ENCODE measurements at places on chromosomes 4 and X. TPM values are rescaled to one million over a fixed set of nuclear protein-coding genes. Genes with fewer than 3 reads are reported as not detected.

- no peak for DNase-seq
- no peaks in the 10 kb centered on the region for H3K36me3 ChIP-seq
- no peak overlapping the region for H3K4me3 ChIP-seq
- no peak overlapping the region for H3K27ac ChIP-seq
- no peaks in the 10 kb centered on the region for H3K27me3 ChIP-seq
Measured at GRCh38 chr4:66949419-66949818, 595.9 kb downstream of the CENPC start.

F11 gene
- 2.2 TPM for total RNA-seq

OTC gene
- 0.30 TPM for total RNA-seq

BTK gene
- 4.1 TPM for total RNA-seq

- H3K27ac ChIP-seq: no peak overlapping the region
- H3K4me1 ChIP-seq: no peaks in the 10 kb centered on the region
- no peaks in the 10 kb centered on the region for H3K36me3 ChIP-seq
- DNase-seq: no peak
- H3K4me3 ChIP-seq: no peak overlapping the region
- no peaks in the 10 kb centered on the region for H3K27me3 ChIP-seq
Measured at GRCh38 chr4:85457752-85458467, 17.0 kb upstream of the ARHGAP24 start.

- H3K36me3 ChIP-seq: no peaks in the 10 kb centered on the region
- no peaks in the 10 kb centered on the region for H3K27me3 ChIP-seq
- no peak for DNase-seq
- H3K4me3 ChIP-seq: no peak overlapping the region
Measured at GRCh38 chr4:182764642-182765041, 152.5 kb downstream of the DCTD start.

MAP9 gene
- 22.8 TPM for total RNA-seq

GASK1B gene
- 44.4 TPM for total RNA-seq

DCAF8L2 gene
- not detected for total RNA-seq

NPFFR2 gene
- total RNA-seq: 1.3 TPM

GRCh38 chrX:135000516-135000915, 9.7 kb downstream of the SMIM10 start:
- H3K36me3 ChIP-seq: no peaks in the 10 kb centered on the region
- H3K27me3 ChIP-seq: peaks cover 10% of the 10 kb centered on the region
- no peak for DNase-seq
- no peaks in the 10 kb centered on the region for H3K4me1 ChIP-seq
- H3K4me3 ChIP-seq: no peak overlapping the region

DNA sequence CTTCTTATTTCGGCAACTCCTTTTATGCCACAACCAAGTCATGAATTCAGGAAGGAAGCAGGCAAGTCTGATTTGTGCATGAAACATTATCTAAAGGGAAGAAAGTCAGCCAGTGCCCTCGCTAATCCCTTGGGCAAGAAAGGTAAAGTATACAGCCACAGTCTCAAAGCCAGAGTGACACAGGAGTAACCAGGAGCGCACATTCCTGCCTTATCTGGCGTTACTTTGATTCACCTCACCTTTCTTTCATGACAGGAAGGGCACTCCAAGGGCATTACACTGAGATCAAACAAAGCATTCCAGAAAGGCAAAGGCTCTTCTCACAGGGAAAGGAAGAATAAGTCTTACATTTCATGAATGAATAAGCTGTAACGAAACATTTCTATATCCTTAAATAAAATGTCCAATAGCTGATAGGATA, 38.8 kb downstream of the FAT1 start:
- no peaks in the 10 kb centered on the region for H3K36me3 ChIP-seq
- H3K4me3 ChIP-seq: no peak overlapping the region
- H3K27ac ChIP-seq: no peak overlapping the region

IL13RA2 gene
- total RNA-seq: 0.72 TPM

- no peak overlapping the region for H3K4me3 ChIP-seq
- no peaks in the 10 kb centered on the region for H3K4me1 ChIP-seq
- H3K27ac ChIP-seq: no peak overlapping the region
- H3K36me3 ChIP-seq: no peaks in the 10 kb centered on the region
Measured at GRCh38 chr4:33493231-33493630, 2751.1 kb downstream of the ARAP2 start.

MAGED4 gene
- 39.7 TPM for total RNA-seq

DNA sequence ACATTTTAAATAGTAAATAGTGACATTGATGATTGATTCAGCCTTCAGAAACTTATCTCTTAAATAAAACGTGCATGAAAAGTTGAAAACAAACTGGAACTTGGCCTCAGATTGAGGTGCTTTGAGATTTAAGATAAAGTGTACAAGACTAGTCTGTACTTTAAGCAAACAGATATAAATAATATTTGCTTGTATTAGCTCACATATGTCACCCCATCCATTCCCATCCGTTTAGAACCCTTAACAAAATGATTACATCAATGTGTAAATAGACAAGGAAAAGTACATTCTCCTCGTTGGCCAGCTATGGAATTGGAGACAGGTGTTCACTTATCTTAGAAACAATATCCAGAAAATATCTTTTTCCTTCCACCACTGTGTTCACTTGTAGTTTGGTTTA, 130.8 kb downstream of the BANK1 start:
- H3K27me3 ChIP-seq: no peaks in the 10 kb centered on the region
- H3K4me1 ChIP-seq: no peaks in the 10 kb centered on the region
- DNase-seq: no peak
- H3K36me3 ChIP-seq: no peaks in the 10 kb centered on the region
- no peak overlapping the region for H3K27ac ChIP-seq
- no peak overlapping the region for H3K4me3 ChIP-seq

DNA sequence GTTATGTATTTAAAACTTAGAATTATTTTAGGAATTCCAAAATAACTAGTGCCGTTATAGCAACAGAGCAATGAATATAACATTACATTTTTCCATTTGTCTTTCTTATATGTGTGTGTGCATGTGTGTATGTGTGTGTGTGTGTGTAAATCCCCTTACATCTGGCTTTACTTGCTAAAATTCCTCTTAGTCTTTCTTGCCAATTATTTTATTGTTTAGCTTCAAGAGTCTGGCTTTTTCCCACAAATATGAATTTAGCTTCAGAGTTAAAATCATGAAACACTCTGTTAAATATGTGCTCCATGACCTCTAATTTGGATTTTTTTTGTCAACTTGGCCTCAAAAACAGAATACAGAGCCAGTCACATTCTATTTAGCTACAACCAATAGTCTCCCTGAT, 18.9 kb downstream of the FGF13 start:
- no peak for DNase-seq
- H3K27me3 ChIP-seq: no peaks in the 10 kb centered on the region
- H3K4me3 ChIP-seq: no peak overlapping the region
- H3K4me1 ChIP-seq: no peaks in the 10 kb centered on the region

DNA sequence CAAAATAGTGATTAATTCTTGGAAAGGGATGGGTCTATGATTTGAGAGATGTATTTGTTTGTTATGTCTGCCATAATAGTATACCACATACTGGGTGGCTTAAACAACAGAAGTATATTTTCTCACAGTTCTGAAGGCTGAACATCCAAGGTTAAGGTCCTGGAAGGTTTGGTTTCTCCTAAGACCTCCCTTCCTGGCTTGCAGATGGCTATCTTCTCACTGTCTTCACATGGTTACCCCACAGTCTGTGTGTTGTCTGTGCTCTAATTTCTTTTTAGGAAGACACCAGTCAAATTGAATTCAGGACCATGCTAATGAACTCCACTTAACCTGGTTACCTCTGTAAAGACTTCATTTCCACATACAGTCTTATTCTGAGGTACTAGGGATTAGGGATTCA, 25.6 kb downstream of the CXCL2 start:
- H3K36me3 ChIP-seq: no peaks in the 10 kb centered on the region
- H3K27me3 ChIP-seq: no peaks in the 10 kb centered on the region
- H3K27ac ChIP-seq: no peak overlapping the region
- no peaks in the 10 kb centered on the region for H3K4me1 ChIP-seq
- no peak for DNase-seq
- H3K4me3 ChIP-seq: no peak overlapping the region

SEL1L3 gene
- total RNA-seq: 27.5 TPM

GRCh38 chr4:657834-658667, 16.0 kb downstream of the ATP5ME start:
- no peak for DNase-seq
- H3K27ac ChIP-seq: no peak overlapping the region
- H3K4me1 ChIP-seq: peaks cover 18% of the 10 kb centered on the region
- H3K36me3 ChIP-seq: peaks cover 49% of the 10 kb centered on the region
- no peaks in the 10 kb centered on the region for H3K27me3 ChIP-seq

EDA gene
- 6.5 TPM for total RNA-seq

GRCh38 chrX:10507181-10507580, 113.2 kb downstream of the MID1 start:
- H3K27me3 ChIP-seq: no peaks in the 10 kb centered on the region
- no peaks in the 10 kb centered on the region for H3K4me1 ChIP-seq
- no peak overlapping the region for H3K27ac ChIP-seq
- no peak overlapping the region for H3K4me3 ChIP-seq
- DNase-seq: peak; percentile 4

CXCR3 gene
- not detected for total RNA-seq

FAM184B gene
- total RNA-seq: 2.3 TPM

ADGRG4 gene
- 0.10 TPM for total RNA-seq

DNA sequence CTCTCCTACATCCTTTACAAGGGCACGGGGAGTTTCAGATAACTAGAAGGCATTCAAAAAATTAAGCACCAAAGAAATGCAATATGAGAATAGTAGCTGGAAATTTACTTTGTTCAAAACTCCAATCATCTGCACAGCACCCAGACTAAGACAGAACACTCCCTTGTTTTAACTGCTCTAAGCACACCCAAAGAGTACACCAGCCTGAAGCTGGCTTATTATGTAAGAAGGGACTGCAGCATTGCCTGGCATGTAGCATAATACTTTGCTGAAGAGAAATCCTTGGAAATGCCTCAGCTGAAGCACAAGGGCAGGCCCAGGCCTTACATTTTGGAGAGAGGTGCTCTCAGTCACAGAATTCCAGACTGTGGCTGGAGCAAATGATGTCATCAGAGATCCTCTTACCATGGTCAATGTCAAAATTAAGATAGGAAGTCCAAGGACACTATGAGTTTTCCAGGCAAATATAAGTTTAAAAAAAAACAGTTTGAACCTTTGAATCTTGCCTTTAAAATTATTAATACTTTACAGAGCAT, 14.8 kb downstream of the ARHGEF6 start:
- no peaks in the 10 kb centered on the region for H3K36me3 ChIP-seq
- H3K27me3 ChIP-seq: no peaks in the 10 kb centered on the region
- peaks cover 12% of the 10 kb centered on the region for H3K4me1 ChIP-seq
- no peak for DNase-seq
- H3K4me3 ChIP-seq: peak overlapping the region; percentile 53
- peak overlapping the region; percentile 58 for H3K27ac ChIP-seq

- H3K36me3 ChIP-seq: no peaks in the 10 kb centered on the region
- DNase-seq: no peak
- H3K4me1 ChIP-seq: peaks cover 2% of the 10 kb centered on the region
- H3K27ac ChIP-seq: no peak overlapping the region
- no peaks in the 10 kb centered on the region for H3K27me3 ChIP-seq
- no peak overlapping the region for H3K4me3 ChIP-seq
Measured at GRCh38 chr4:101284546-101284945, 62.8 kb downstream of the PPP3CA start.

TSPAN7 gene
- total RNA-seq: 177 TPM

NMU gene
- total RNA-seq: 5.7 TPM

GRCh38 chr4:78885598-78885997, 53.6 kb downstream of the PAQR3 start:
- H3K4me1 ChIP-seq: no peaks in the 10 kb centered on the region
- peaks cover 4% of the 10 kb centered on the region for H3K36me3 ChIP-seq
- H3K4me3 ChIP-seq: no peak overlapping the region
- no peak overlapping the region for H3K27ac ChIP-seq
- no peak for DNase-seq

GRCh38 chr4:112410364-112410763, 105.6 kb downstream of the NEUROG2 start:
- DNase-seq: no peak
- H3K27me3 ChIP-seq: peaks cover 34% of the 10 kb centered on the region
- no peak overlapping the region for H3K27ac ChIP-seq
- H3K4me1 ChIP-seq: peaks cover 7% of the 10 kb centered on the region
- no peaks in the 10 kb centered on the region for H3K36me3 ChIP-seq

DNA sequence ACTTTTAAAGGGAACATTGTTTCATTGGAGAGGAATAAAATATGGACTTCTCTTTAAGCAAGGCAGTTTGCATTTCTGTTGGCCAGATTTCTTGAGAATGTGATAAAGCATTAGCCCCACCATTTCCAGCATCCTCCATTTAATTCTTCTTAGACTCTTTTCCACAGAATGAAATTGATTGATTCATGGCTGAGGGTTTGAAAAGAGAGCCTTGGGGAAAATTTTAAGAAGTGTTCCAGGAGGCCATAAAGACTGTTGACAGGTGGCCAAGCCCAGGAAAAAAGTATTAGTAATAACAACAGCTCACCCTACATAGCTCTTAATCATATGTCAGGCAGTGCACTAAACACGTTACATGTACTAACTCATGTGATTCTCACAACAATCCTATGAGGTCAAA, 53.4 kb downstream of the SHROOM3 start:
- no peak overlapping the region for H3K4me3 ChIP-seq
- H3K27ac ChIP-seq: peak overlapping the region; percentile 65
- DNase-seq: no peak
- H3K4me1 ChIP-seq: peaks cover 19% of the 10 kb centered on the region
- no peaks in the 10 kb centered on the region for H3K27me3 ChIP-seq
- no peaks in the 10 kb centered on the region for H3K36me3 ChIP-seq

SOD3 gene
- total RNA-seq: 5.0 TPM

GRCh38 chr4:131509521-131509920, 1639.6 kb upstream of the PCDH10 start:
- H3K36me3 ChIP-seq: no peaks in the 10 kb centered on the region
- H3K4me1 ChIP-seq: no peaks in the 10 kb centered on the region
- no peak overlapping the region for H3K4me3 ChIP-seq
- no peak overlapping the region for H3K27ac ChIP-seq
- H3K27me3 ChIP-seq: no peaks in the 10 kb centered on the region
- no peak for DNase-seq

GRCh38 chr4:32106767-32107166, 1386.6 kb downstream of the PCDH7 start:
- no peaks in the 10 kb centered on the region for H3K4me1 ChIP-seq
- no peak overlapping the region for H3K27ac ChIP-seq
- DNase-seq: no peak
- H3K4me3 ChIP-seq: no peak overlapping the region

DNA sequence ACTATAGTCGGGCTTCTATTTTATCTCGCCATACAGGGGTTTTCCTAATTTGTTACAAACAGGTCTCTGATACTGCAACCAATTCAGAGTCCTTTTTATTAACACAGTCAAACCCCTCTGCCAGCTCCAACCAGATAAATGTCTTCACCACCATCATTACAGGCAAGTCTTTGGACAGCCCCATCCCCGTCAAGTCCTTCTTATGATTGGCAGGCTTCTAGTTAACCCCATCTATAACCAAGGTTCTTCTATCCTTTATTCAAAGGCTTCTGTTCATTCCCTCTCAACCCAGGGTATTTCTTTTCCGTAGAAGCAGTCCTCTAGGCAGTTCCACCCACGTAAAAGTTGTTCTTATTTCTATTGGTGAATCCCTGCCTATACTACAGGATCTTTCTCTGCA, 29.9 kb upstream of the FOXR2 start:
- H3K27me3 ChIP-seq: no peaks in the 10 kb centered on the region
- H3K36me3 ChIP-seq: no peaks in the 10 kb centered on the region
- no peaks in the 10 kb centered on the region for H3K4me1 ChIP-seq
- DNase-seq: no peak

ASB12 gene
- 0.30 TPM for total RNA-seq

GAGE12J gene
- not detected for total RNA-seq
